ENCODE measurements at places on chromosomes 7 and 10. TPM values are rescaled to one million over a fixed set of nuclear protein-coding genes. Genes with fewer than 3 reads are reported as not detected.

The LRRC17 gene
- 7.6 TPM for total RNA-seq

The ACBD7 gene
- not detected for total RNA-seq

The KLLN gene
- total RNA-seq, result 0.05 TPM

The TWIST1 gene
- 29.3 TPM for total RNA-seq

The AIMP2 gene
- 42.6 TPM for total RNA-seq
